ENCODE measurements at places on chromosomes 2 and 18.

GRCh38 chr2:142937347-142937746 lies 59.9 kb downstream of the KYNU start:
- no peak overlapping the region for H3K4me3 ChIP-seq
- no peaks in the 10 kb centered on the region for H3K4me1 ChIP-seq
- no peak overlapping the region for H3K27ac ChIP-seq

GRCh38 chr2:149994057-149994728 lies 406.6 kb upstream of the MMADHC start:
- no peak overlapping the region for H3K4me3 ChIP-seq
- H3K4me1 ChIP-seq = no peaks in the 10 kb centered on the region
- H3K27ac ChIP-seq = no peak overlapping the region
- H3K27me3 ChIP-seq = no peaks in the 10 kb centered on the region
- H3K36me3 ChIP-seq = no peaks in the 10 kb centered on the region
- DNase-seq = no peak

- no peaks in the 10 kb centered on the region for H3K4me1 ChIP-seq
- no peak for DNase-seq
- H3K27me3 ChIP-seq = no peaks in the 10 kb centered on the region
- H3K36me3 ChIP-seq = no peaks in the 10 kb centered on the region
- no peak overlapping the region for H3K27ac ChIP-seq
These were observed 20.4 kb upstream of the TDRD15 start for GRCh38 chr2:21103274-21103891.

- no peaks in the 10 kb centered on the region for H3K4me1 ChIP-seq
- no peaks in the 10 kb centered on the region for H3K36me3 ChIP-seq
- H3K27ac ChIP-seq = no peak overlapping the region
These were observed 4.4 kb downstream of the TEX44 start for GRCh38 chr2:231597014-231597611.

DNA sequence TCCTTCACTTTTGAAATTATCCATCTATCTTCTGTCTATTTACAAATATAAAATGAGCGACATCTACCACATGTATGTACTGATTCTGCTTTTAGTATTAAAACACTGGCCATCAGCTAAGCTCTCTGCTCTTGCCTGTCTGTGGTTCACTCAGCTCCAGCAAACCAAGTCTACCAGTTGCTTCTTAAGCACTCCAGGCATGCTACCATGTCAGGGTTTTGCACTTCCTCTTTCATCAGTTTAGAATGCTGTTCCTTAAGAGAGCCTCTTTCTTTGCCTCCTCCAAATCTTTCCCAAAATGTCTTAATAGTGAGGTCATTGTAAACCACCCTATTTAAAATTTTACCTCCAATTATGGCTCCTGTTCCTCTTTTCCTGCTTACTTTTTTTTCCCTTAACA lies 59.5 kb downstream of the SCN3A start:
- no peaks in the 10 kb centered on the region for H3K36me3 ChIP-seq
- no peak overlapping the region for H3K4me3 ChIP-seq
- H3K27me3 ChIP-seq = no peaks in the 10 kb centered on the region
- no peaks in the 10 kb centered on the region for H3K4me1 ChIP-seq
- H3K27ac ChIP-seq = no peak overlapping the region

Measured in spleen (tissue), 13 donors.